ENCODE measurements at places on chromosomes 2 and 18.

- peak; percentile 37 for DNase-seq
These were observed 16.0 kb downstream of the LRRTM1 start for GRCh38 chr2:80288576-80288975.

- DNase-seq = no peak
These were observed 101.1 kb downstream of the SH3YL1 start for GRCh38 chr2:162473-163382.

DNA sequence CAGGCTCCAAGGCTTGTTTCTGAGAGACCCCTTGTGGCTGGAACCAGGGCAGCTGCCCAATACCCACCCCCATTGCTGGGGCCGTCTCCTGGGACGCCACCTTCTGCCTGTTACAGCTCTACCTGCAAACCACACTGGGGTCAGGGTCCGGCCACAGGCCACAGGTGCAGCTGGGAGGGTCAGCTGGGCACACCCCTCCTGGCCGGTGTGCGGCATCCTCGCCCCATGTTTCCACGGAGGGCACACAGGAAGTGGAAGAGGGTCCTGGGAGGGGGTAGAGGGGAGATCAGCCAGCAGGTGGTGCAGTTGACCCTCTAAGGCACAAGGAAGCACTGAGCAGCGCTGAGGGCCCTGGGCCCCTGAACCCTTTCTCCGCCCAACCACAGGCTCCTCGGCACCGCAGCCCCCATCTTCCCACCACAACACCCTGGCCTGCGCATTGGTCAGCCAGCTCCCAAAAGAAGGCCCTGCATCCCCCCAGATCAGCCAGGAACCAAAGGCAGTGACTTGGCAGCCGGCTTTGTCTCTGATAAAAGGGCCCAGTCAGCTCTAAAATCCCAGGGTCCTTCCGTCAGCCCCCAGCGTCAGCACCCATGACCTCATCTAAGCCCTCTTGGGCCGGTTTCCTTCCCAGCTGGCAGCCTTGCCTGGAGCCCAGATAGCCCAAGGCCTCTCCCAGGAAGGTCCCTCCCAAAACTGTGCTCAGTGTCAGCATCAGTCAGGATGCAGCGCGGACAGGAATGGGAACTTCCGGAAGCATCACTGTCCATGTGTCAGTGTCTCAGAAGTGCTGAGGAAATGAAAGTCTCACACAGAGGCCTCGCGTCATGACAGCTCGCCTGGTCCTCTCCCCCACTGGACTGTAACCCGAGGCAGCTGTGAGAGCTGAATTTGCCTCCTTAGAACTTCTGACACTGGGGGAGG is 1.7 kb downstream of the ERFE start:
- DNase-seq = peak; percentile 87

DNA sequence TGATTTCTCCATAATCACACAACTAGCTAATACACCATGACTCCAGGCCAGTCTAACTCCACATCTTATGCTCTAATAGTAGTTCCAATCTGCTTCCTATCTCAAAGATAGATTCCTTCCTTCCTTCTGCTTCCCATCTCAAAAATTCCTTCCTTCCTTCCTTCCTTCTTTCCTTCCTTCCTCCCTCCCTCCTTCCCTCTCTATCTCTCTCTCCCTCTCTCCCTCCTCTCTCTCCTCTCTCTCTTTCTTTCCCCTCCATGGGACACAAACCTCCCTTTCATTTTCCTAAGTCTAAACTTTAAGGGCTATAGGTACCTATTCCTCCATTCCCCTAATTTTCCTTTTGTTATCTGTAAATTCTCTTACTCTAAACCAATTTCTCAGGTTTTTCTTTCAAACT is 62.5 kb downstream of the CCDC88A start:
- no peak for DNase-seq

GRCh38 chr2:230619491-230619890 is 93.2 kb upstream of the CAB39 start:
- DNase-seq = no peak

DNA sequence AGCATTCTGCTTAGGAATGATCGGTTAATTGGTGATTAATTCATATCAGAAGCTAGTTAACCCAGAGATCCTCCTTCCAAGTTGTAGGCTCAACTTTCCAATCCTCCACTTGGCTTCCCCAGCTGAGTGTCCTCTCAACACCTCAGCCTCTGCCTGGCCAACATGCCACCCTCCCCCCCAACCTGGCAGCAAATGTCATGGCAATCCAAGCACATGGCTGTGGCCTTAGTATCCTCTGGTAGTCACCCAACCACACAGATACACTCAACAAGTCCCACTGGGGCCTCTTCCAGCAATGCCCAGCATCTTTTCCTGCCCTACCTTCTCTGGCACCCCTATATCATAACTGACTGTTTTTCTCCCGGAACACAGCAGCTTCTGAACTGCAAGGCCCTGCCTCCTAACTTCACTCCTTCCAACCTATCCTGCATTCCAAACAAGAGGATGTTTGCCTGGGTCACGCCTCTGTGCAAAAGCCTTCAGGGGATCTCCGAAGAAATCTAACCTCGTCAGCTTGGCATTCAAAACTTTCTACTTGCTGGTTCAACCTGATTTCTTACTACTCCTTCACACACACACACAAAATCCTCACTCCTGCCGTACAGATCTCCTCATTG is 195.0 kb downstream of the CYP26B1 start:
- no peak for DNase-seq

DNA sequence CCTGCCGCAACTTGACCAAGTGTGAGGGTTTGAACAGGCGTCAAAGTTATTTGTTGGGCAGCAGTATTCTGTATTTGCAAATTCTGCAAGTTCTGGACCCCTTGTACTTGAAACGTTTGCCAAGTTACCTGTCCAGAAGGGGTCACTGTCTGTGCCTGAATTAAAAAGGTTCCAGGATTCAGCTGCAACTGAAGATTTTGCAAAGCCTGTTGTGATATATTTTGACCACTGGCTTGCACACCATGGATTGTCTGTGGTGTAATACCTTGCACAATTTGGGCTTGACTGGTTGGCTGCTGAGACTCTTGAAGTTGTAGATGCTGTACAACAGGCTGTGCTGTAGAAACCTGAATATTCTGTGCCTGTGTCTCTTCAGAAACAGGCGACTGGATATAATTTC is 10.2 kb downstream of the SP3 start:
- DNase-seq = no peak

- no peak for DNase-seq
These were observed 4.7 kb upstream of the HPCAL1 start for GRCh38 chr2:10297959-10298531.

DNA sequence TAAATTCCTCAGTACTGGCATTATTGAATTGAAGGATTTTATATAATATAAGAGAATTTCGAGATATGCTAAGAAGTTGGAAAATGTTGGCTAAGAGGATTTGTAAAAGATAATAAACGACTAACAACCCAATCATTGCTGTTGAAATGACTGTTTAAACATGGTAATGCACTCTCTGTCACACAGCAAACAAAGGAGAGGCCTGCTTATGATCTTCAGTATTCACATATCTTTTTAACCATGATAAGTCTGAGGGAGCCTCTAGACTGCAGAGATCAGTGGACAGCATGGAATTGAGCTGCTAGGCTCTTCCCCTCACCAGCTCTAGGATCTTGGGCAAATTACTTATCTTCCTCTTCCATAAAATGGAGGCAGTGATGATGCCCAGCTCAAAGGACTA is 2.7 kb downstream of the KCTD18 start:
- no peak for DNase-seq

DNA sequence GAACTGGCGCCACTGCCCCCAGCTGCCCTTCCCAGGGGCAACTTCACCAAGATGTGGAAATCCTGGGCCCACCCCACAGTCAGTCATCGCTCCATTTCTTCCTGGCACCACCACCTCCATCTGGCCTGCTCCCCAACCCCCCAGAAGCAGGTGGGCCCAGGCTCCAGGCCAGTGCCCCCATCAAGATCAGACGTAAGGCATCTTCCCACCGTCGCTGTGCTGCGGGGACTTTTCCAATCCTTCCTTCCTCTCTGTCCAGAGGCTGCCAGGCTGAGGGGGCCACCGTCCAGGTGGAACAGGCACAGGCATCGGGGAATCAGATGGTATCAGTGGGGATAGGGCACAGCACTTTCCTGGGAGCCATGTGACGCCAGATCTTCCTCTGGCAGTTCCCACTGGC is 8.1 kb downstream of the PRLH start:
- DNase-seq = no peak

- DNase-seq = no peak
These were observed 15.4 kb upstream of the FAM124B start for GRCh38 chr2:224417361-224417729.

- no peak for DNase-seq
These were observed 112.1 kb upstream of the SERPINE2 start for GRCh38 chr2:224151161-224151560.
